ENCODE measurements at places on chromosomes 5 and 9.

DNA sequence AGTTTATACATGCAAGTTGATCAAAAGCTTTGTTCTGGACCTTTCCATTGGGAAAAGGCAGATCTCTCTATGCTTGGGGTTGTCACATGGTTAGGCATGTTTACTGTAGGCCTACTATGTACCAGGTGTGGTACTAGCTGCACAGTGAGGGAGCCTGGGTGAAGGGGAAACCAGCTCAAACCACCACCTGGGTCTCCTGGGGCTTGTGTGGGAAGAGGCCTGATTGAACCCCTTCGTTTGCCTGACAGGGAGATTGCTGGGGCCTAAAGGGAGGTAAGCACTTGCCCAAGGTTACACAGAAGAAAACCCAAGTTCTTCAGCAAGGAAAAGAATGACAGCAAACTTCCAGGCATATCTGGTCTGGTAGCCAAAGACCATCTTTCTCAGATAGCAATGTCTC lies 145.9 kb downstream of the MELK start:
- no peak for DNase-seq

GRCh38 chr5:9240431-9240830 lies 305.4 kb downstream of the SEMA5A start:
- no peak for DNase-seq

GRCh38 chr9:108207561-108208165 lies 648.1 kb downstream of the ACTL7B start:
- no peak for DNase-seq

- DNase-seq = no peak
These were observed 135.0 kb downstream of the STK32A start for GRCh38 chr5:147369742-147370374.

DNA sequence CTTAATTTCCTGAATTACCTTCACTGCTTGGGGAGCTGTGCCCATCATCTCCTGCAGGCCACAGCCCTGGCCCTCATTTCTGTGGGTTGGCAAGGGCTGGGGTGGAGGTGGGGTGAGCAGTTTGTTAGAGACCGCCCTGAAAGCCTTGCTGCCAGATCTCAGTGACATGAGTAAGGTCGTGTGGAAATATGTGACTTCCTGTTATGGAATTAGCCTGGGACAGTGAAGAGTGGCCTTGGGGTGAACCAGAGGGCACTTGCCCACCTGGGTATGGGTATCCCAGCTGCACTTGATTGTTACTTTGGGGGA lies 2.5 kb upstream of the HNRNPAB start:
- DNase-seq = no peak

DNA sequence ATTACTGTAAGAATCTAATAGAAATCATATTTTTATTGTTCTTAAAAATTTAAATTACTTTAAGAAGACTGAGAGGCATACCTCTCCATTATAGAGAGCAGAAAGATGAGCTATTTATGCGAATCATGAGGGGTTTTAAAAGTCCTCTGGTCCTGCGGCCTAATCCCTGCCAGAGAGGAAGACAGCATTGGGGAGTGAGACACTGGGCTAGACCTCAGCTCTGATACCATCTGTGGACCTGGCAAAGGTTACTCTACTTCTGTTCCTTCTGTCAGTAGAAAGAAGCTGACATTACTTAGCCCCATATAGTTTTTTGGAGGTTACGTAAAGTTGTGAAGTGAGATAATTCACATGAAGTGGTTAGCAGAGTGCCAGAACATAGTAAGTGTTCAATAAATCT lies 103.6 kb downstream of the CCDC192 start:
- no peak for DNase-seq

DNA sequence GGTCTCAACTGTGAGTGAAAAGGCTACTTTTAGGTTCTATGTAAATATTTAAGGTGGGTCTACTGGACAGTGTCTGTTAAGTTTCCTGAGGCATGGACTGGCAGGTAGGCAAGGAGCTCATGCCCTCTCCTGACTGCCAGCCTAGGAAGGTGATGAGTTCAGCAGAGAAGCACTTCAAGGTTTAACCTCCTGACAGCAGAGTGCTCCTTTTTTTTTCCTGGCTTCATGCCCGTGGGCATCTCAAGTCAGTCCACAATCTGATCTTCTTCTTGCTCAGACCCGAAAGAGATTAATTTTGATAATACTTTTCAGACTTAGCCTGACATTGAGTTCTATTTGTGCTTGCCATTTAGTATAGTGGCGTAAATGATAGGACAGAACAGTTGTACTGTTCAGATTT lies 241.9 kb upstream of the NREP start:
- no peak for DNase-seq

DNA sequence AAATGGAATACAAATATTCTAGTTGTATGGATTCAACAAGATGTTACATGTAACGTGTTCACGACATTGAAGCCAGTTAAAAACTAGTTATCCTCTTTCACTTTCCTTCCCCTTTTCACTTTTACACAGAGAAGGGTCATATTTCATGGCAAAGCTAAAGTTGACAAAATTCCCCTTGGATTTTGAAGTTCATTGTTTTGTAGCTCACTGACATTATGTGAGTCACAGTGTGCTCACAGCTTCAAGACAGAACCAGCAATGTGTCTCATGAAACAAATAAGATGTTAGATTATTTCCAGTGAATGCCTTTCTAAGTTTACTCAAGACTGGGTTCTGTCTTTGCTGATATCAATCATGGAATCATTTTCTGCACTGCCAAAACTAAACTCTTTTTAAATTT lies 535.5 kb upstream of the GRIN3A start:
- no peak for DNase-seq

- no peak for DNase-seq
These were observed 86.2 kb downstream of the PTPN3 start for GRCh38 chr9:109411798-109412352.

GRCh38 chr9:94600258-94600657 lies 6.6 kb upstream of the FBP2 start:
- no peak for DNase-seq

DNA sequence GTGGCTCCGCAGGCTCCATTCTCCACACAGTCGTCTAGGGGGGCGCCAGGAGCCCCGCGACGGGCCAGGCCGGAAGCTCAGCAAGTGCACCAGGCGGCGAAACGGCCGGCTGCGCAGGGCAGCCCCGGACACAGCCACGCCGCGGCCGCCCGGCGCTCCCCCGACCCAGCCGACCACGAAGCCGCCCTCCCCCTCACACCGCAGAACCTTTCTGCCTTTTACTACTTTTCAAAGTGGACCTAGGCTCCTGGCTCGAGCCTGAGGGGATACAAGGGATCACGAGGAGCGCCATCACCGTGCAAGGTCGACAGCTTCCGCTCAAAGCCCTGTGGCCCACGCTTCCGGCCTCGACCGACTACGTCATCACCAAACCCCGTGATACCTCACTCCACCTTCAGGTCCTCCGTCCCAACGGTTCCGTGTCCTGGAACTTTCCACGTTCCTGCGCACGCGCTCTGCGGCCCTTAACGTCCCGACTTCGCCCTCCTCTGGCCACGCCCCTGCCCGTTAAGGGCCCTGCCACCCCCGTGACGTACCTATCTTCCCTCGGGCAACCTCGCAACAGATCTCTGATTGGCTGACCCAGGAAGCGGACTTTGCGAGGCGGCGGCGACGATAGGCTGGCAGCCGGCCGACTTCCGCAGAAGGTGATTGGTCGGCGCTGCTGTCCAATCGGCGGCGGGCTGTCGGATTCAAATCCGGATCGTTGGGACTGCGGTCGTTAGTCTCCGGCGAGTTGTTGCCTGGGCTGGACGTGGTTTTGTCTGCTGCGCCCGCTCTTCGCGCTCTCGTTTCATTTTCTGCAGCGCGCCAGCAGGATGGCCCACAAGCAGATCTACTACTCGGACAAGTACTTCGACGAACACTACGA lies at the start of gene CKS2:
Gene CKS2, plus strand, starts transcription at position 721 of the 871 bp plus-strand sequence. Its CDS starts 98 bp downstream, at position 819.
- peak; percentile 100 for DNase-seq

DNA sequence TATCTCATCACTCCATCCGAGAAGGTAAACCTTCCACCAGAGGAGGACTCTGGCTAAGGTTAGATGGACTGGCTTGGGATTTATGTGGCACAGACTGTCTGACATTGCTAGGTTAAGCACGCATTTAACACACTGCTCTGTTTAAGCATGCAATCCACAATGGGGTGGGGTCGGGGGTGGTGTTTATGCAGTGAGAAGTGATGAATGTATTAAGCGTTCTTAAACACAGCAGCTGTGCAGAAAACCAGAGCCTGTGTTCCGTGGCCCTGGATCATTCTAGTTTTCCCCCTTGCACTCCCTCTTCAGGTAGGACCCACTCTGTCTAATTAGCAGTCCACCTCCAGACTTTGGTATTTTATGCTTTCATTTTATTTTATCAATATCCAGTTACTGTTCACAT lies 46.4 kb downstream of the STXBP1 start:
- no peak for DNase-seq

- no peak for DNase-seq
These were observed 55.4 kb downstream of the SPIN1 start for GRCh38 chr9:88443480-88444113.

DNA sequence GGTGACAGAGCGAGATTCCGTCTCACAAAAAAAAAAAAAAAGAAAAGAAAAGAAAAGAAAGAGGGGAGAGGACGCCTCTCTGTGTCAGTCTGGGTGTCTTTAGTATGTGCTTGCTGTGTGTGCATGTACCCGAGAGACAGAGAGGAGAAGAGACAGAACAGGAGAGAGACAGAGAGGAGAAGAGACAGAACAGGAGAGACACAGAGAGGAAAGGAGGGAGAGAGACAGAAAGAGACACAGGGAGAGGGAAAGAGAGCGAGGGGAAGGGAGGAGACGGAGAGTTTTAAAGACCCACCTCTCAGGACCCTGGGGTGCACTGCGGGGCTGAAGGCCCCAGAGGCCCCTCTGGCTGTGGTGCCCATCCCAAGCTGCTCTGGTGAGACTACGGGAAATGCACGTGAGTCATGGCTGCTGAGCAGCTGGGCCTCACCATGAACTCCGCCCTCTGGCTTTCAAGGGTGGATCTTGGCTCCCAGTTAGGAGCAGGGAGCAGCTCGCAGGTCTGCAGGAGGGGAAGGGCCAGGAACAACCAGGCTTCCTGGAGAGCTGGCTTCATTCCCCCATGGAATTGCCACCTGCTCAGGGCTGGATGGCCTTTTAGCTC lies 7.9 kb downstream of the SLC6A3 start:
- DNase-seq = no peak

GRCh38 chr5:36402512-36402906 lies 100.8 kb upstream of the RANBP3L start:
- DNase-seq = no peak

DNA sequence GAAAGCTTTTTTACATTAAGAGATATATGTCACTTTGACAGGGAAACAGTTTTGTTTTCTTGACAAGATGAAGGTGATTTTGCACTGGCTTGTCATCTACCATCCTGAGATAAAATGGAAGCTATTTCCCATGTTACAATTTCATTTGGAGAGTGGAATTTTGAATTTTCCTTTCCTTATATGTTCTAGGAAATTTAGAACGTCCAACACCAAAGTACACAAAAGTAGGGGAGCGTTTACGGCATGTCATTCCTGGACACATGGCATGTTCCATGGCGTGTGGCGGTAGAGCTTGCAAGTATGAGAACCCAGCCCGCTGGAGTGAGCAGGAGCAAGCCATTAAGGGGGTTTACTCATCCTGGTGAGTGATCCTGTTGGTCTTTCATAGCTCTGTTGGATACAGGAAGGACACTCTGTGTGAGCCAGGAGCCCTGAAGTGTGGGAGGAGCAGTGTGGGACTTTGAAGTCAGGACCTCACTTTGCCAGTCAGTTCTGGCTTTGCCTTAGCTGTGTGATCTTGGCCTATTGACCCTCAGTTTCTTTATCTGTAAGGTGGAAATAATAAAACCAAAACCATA lies 887 bp downstream of the PTPDC1 start:
- DNase-seq = no peak

DNA sequence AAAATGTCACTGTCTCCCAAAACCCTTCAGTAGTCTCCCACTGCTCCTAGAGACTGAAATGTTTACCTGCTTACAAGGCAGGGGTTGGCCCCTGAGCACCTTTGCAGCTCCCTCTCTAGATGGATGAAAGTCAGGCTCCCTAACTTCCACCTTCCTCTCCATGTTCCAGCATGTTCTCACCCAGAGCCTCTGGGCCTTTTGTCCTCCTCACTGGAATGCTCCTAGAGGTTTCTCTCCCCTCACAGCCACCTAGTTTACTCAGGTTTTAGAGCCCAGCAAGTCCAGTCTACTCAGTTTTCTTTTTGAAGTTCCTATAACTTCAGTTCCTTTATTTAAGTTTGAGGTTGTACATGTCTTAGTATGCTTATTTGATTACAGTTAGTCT lies 815 bp upstream of the URM1 start:
- no peak for DNase-seq

DNA sequence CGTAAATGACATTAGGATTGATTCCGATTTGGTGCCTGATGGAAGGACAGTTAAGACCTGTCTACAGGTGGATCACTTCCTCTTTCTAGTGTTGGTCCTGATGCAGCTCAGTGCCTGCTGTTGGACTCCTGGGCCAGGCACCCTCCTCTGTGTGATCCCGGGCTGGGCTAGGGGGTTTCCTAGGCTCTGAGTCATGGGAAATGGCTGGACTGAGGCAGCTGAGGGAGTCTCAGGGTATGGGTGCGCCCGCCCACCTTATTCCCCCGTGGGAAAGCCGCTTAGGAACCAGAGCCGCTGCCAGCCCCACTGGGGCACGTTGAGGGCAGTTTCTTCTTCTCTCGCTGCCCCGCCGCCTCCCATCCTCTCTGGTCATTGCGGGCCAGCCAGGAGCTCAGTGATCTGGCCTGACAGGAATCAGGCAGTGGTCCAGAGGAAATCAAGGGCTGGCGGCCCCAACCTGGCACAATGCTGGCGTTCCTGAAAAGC lies 12.9 kb downstream of the TCF7 start:
- DNase-seq = no peak

DNA sequence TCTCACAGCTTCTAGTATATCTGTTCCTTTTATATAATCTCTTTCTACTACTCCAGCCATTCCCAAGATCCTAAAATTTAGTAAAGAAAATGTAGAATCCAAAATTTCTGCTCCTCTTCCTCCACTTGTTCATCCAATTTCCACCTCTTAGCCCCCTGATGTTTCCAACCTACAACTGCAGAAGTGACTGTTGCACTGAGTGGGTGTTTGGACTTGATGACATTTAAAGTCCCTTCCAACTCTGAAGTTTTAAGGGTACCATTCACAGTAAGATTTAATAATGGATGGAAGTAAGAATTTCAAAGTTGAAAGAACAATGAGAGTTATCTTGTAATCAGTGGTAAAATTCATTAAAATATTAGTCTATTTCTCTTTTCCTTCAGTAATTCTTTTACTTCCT lies 5.5 kb downstream of the DIAPH1 start:
- DNase-seq = no peak
